ENCODE measurements at places on chromosomes 2 and 18.

DNA sequence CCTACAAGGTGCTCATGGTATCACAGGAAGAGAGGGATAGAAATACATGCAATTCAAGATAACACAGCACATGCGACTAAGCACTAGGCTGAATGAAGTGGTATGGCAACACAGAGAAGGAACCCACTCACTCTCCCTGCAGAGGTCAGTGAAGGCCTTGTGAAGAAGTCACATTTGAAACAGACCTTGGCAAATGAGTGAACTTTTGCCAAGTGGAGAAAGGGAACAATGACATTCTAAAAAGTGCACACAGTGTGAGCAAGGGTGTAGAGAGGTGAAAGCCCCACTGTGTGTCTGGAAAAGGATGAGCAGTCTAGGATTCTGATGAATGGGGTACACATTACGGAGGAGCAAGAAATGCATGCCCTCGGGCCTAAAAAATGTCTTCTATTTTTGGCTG, 23.3 kb downstream of the KLF7 start:
- peak; percentile 50 for DNase-seq

DNA sequence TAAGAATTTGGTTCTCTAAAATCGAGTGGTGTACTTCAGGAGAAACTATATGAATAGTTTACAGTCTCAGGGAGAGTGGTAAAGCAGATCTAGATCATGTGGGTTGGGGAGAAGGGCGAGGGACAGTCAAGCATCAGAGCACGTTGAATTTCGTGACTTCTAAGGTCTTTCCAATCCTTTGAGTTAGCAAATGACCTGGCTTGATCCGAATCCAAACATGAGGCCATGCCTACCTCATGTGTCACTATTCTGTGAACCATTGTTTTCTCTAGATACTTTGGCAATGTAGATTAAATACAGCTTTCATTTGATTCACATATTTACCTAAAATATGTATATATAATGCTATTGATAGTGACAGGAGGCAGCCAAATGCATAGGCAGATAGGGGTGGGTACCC, 674.9 kb downstream of the NYAP2 start:
- no peak for DNase-seq

DNA sequence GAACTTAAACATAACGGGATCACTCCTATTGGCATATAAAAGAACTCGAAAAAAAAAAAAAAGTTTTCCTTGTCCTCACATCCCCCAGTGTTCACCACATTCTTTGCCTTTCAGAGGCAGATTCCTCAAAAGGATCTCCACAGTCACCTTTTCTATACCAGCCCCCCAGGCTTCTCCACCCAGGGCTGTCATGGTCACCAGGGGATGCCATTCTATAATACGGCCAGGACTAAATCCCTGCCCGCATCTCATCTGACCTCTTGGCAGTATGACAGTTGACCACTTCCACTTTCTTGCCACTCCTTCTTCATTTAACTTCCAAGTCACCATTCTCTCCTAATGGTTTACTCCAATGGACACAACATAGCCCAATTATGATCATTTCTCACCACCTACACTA, 29.3 kb downstream of the SOS1 start:
- DNase-seq: no peak

GRCh38 chr2:1910021-1910420, 165.7 kb upstream of the PXDN start:
- no peak for DNase-seq

- no peak for DNase-seq
Measured at GRCh38 chr2:105180491-105180972, 61.0 kb upstream of the GPR45 start.

- DNase-seq: no peak
Measured at GRCh38 chr2:184532551-184532950, 65.8 kb upstream of the ZNF804A start.

- DNase-seq: peak; percentile 40
Measured at GRCh38 chr2:71691747-71692441, 238.5 kb downstream of the DYSF start.

GRCh38 chr2:29336341-29337241, 221.4 kb downstream of the CLIP4 start:
- DNase-seq: no peak

DNA sequence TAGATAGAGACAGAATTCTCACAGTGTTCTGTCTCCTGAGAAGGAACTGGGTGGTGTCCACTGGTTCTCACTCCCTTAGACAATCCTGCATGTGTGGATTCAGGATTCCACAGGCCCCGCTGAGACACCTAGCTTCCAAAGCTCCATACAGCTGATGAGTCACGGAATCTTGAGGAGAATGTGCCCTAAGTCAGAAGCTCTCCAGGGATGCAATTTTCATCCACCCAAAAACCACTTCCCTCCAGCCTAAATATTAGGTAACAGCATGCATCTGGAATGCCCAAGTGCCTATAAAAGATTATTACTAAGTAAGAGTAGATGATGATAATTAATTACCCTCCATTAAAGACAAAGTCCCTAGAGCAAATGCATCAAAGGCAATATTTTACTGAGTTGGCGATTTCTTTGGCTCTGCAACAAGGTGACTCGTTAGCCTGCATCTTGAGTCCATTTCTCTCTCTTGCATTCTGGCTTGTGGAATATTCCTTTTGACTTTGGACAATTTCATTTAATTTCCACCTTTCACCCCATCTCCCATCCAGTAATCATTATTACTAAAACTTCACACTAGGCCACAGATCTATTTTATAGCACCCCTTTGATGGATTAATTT, 475.1 kb downstream of the TNS1 start:
- peak; percentile 76 for DNase-seq

DNA sequence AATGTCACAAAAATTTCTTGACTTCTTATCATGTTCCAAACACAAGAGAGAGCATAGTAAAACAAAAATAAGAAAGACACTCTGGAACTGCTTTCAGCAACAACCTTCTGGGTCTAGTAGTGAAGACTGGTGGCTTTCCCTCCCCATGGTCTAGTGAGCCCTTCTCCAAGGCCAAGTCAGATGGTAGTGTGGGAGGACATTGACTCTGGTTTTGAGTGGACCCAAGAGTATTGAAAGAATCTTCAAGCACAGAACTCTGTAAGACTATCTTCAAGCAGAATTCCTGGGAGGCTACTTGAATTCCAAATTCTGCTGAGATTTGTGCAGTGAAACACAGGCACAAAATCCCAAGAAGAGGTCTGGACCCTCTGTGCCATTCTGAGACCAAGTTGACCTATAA, 21.1 kb downstream of the ANTXR1 start:
- no peak for DNase-seq
